ENCODE measurements at places on chromosomes 11 and 22.

- DNase-seq = no peak
Measured at GRCh38 chr11:113519989-113520613, 44.9 kb upstream of the DRD2 start.

DNA sequence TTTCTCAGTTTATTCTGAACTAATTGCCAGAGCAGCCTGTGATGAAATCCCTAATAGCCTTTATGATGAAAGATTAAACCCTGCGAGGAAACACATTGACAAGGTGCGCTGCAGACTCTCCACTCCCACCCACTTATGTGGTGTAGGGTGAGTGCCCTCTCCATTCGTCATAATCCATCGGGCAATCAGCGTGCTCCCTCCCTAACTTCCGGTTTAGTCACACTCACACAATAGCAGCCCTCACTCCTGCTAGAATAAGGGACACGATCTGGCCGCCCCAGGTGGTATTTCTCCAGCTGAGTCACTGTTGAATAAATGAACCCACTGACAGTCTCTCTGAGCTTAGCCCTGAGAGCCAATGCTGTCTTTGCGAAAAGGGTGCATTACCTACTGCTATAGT lies 188.3 kb downstream of the OPCML start:
- no peak for DNase-seq

GRCh38 chr11:44774731-44775130 lies 48.0 kb downstream of the TSPAN18 start:
- no peak for DNase-seq

DNA sequence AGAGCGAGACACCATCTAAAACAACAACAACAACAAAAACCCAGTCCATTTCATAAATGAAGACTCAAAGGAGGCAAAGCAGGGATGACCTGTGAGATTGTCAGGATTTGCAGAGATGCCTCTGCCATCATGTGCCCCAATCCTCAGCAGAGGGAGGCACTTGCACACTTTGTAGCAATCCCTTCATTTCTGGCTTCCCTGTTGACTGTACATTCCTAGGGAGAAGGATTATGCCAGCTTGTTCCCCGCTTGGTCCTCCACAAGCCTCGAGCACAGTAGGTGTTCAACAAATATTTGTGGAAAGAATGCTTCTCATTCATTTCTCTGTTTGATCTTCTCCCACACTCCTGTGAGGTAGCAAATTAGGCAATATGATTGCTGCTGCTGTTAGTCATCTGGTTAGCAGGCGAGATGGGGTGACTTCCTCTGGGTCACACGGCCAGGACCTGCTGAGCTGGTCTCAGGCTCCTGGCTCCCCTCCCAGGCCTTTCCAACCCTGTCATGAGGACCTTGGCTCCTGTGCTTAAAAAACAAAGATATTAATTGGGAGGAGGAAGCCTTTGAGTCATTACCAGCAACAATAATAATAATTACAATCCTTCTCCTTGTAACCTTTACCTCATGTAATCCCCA lies 34.1 kb downstream of the LIF start:
- DNase-seq = peak; percentile 42

- DNase-seq = no peak
Measured at GRCh38 chr11:21628641-21629040, 564.2 kb upstream of the ANO5 start.

- no peak for DNase-seq
Measured at GRCh38 chr11:35180317-35181233, 41.6 kb downstream of the CD44 start.

- DNase-seq = peak; percentile 15
Measured at GRCh38 chr22:19871845-19872778, 17.4 kb upstream of the GNB1L start.

DNA sequence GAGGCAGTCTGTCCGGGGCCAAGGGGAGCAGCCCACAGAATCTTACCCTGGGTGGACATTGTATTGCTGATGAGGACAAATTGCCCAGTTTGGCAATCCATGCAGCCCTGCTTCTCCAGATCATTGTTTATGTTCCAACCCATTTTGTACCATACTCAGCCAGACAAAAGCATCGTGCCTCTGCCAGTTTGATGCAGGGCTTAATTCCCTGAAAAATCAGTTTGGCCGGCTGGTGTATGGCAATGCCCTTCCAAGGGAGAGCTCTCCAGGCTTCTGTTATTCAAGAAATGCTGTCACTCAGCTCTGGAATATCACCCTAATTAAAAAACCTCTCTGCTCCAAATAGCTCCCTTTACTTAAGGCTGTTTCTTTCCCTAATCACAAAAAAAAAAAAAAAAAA lies 697.7 kb downstream of the TBC1D22A start:
- no peak for DNase-seq

- peak; percentile 81 for DNase-seq
Measured at GRCh38 chr11:67276781-67277230, 10.5 kb downstream of the GRK2 start.

GRCh38 chr11:1199751-1200610 lies 22.9 kb upstream of the MUC5B start:
- no peak for DNase-seq

GRCh38 chr22:25420471-25420924 lies 144.0 kb upstream of the GRK3 start:
- no peak for DNase-seq

- no peak for DNase-seq
Measured at GRCh38 chr11:17974246-17974645, 38.6 kb downstream of the SERGEF start.

DNA sequence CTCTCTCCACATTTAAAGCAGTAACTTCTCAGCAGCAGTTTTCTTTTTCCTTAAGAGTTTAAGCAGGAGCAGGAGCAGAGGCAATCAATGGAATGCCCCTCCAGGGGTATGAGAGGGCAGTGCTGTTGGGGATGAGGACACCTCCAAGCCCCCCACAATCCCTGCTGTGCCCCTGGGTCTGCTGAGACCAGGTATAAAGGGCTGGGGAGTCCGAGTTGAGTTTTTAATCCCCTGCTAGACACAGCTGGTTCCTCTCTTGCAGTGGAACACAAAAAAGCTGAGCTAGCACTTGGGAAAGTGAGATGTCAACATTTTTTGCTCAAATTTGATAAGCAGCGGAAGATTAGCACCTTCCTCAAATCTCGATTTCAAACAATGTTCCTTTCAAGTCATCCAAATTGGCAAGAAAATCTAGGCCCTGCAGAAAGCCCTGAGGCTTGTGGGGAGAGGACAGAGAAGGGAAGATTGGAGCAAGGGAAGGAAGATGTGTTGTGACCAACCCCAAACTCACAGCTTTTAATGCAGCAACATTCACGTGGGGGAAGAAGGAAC lies 581.9 kb downstream of the SOX6 start:
- DNase-seq = no peak

GRCh38 chr11:70552167-70553150 lies 154.1 kb downstream of the CTTN start:
- no peak for DNase-seq

DNA sequence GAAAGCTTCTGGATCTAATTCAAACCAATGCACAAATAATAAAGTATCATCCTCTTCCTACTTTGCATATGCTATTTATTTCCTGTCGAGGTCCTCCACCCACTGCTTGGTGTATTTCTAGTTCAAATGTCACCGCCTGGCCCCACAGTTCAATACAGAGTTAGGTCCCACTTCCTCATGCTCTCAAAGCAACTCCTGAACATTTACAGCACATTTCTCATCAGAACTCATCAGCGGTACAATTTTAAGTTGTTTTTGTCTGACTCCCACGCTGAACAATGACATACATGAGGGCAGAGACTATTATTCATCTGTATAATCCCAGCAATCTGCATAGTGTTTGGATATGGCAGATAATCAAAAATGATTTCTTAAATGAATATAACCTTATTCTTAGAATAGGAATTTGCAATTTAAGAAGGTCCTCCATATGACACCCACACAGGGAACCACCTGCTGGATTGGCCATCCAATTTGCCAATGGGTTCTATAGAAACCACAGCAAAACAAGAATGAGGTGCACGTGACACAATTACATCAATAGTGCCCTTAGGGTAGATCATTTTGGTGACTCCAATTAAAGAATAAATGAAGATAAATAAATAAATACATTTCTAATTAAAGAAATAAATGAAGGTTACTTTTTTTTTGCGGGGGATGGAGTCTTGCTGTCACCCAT lies 54.2 kb downstream of the SLC25A17 start:
- DNase-seq = no peak

GRCh38 chr11:7569044-7569443 lies 55.2 kb downstream of the PPFIBP2 start:
- no peak for DNase-seq

DNA sequence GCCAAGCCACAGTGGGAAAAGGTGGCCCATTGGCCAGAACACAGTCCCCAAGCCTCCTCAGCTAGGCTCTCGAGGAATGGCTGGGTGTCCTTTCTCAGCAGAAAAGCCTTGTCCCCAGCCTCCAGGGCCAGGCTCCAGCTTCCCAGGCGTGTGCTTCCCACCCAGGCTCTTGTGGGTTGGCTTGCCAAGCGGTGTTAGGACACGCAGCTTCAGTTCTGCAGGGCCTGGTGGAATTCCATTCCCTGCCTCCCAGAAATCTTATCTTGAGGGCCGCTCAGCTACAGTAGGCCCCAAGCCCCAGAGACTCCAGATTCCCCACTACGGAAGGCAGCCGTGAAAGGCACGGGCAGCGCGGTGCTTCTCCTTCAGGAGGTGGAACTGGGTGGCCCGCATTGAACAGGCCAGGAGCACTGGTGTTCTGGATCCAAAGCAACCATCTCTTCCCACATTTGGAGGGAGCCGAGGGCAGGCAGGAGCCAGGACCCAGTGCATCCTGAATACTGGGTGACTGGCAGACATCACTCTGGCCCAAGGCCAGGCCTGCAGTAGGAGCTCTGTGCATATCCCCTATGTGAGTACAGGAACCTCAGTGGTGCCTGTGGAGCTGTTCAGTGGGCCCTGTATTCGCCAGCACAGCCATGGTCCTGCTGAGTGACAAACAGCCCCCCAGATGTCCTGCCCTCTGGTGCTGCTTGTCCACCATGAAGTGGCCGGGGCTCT lies 16.7 kb upstream of the KCNQ1OT1 start:
- DNase-seq = no peak

DNA sequence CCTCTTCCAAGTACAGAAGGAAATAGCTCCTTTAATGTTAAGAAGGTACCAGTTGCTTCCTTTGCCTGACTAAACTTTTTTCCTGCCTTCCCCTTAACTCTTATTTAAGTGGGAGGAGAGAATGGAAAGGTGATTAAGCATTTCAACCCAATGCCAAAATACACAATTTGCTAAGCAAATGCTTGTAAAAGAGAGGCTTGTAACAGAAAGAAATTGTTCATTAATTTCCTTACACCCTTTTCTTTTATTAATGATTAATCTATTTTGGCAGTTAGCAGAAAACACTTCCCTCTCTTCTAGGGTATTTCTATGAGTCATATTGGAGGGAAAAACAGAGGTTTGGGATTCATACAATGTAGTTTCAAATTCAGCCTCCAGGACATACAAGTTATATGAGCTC lies 427.6 kb upstream of the FAT3 start:
- DNase-seq = no peak

DNA sequence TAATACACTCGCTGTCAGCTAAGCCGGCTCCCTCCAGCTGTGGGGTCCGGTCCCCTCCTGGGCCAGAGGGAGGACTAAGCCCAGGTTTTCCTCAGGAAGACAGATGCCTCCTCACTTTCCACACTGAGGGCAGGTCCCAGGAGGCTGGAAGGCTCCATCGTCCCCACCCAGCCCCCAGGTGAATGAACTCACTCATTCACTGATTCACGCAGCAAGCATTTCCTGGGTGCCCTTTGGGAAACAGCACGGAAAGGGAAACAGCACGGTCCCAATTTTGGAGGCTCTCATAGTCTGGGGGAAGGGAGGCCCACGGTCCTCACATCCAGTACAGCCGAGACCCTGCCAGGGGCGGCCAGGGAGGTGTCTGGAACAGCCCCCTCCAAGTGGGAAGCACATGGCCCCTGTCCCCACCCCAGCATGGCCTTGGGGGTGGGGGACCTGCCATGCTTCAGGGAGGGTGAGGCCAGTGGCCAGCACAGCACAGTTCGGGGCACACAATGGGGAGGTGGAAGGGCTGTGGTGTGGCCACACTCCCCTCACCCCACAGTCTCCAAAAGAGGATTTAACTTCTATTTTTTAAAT lies 9.3 kb upstream of the TH start:
- no peak for DNase-seq
